ENCODE measurements at places on chromosomes 5 and 9. TPM values are rescaled to one million over a fixed set of nuclear protein-coding genes. Genes with fewer than 3 reads are reported as not detected.

DNA sequence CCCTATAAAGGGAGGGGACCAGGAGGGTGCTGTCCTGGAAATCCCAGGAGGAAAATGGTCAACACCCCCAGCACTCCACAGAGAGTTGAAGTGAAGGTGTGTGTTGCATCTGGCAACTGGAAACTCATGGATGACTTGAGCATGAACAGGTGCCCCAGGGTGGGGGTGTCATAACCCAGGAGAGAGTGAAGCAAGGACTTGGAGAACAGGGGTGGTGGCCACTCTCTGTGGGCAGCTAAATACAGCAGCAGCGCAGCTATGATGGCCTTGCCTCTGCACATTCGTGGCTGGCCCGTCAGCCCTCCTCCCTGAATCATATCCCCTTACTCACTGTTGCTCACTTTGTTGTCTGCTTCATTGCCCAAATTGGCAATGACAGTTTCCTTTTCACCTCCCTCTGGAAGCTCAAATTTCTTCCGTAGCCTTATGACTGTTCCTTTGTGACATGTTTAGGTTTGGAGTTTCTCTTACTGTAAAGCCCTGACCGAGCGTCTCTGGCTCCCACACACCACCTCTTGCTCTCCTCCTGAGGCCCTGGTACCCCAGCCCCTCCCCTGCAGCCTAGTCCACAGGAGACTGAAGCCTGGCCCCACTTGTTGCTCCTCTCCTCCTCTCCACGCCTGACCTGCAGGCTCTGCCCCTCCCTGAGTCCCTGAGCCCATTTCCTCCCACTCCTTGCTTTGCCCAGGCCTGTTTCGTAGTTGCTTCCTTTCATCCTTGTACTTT, 185.8 kb downstream of the CD180 start:
- no peaks in the 10 kb centered on the region for H3K36me3 ChIP-seq
- H3K27me3 ChIP-seq = peaks cover 23% of the 10 kb centered on the region
- no peak overlapping the region for H3K27ac ChIP-seq
- DNase-seq = no peak
- no peaks in the 10 kb centered on the region for H3K4me1 ChIP-seq

DNA sequence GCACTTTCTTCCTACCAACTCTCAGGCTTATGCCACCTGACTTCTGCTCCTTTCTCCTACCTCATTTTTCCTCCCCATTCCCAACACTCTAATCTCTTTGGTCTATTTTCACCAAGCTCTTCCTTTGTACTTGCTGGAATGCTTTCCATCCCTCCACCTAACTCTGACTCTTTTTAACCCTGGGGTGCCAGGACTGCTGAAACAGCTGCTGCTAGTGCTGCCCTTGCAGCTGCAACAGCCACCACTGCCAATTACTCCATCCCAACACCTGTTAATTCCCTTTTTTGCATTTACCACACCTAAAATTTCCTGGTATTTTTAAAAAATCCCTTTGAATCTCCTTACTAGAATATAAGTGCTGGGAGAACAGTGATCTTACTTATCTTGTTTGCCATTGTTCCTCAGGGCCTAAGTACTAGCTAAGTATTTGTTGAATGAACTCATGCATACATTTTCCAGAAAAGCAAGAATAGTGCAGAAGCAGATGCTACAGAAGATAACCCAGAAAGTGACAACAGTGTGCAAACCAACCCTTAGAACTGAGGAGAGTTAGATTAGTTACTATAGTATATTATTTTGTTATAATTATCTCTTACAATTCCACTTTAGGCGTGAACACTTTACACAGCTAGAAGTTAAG, 11.5 kb downstream of the NADK2 start:
- H3K27ac ChIP-seq = no peak overlapping the region
- H3K4me3 ChIP-seq = no peak overlapping the region
- no peaks in the 10 kb centered on the region for H3K27me3 ChIP-seq
- no peak for DNase-seq
- H3K36me3 ChIP-seq = no peaks in the 10 kb centered on the region

- H3K27ac ChIP-seq = no peak overlapping the region
- no peak overlapping the region for H3K4me3 ChIP-seq
- no peaks in the 10 kb centered on the region for H3K36me3 ChIP-seq
- no peaks in the 10 kb centered on the region for H3K27me3 ChIP-seq
These were observed 25.0 kb upstream of the MYO10 start for GRCh38 chr5:16961131-16961530.

- no peaks in the 10 kb centered on the region for H3K4me1 ChIP-seq
- H3K36me3 ChIP-seq = no peaks in the 10 kb centered on the region
- H3K4me3 ChIP-seq = no peak overlapping the region
- no peak overlapping the region for H3K27ac ChIP-seq
- no peaks in the 10 kb centered on the region for H3K27me3 ChIP-seq
These were observed 66.7 kb downstream of the HRH2 start for GRCh38 chr5:175724314-175725275.

- H3K36me3 ChIP-seq = no peaks in the 10 kb centered on the region
- H3K27ac ChIP-seq = no peak overlapping the region
- no peak overlapping the region for H3K4me3 ChIP-seq
- no peaks in the 10 kb centered on the region for H3K4me1 ChIP-seq
- DNase-seq = peak; percentile 60
- H3K27me3 ChIP-seq = 0 out of 2 replicates have a peak, but pooled peaks cover 4% of the 10 kb centered on the region
These were observed 206.7 kb downstream of the FAM114A2 start for GRCh38 chr5:153831973-153832372.

DNA sequence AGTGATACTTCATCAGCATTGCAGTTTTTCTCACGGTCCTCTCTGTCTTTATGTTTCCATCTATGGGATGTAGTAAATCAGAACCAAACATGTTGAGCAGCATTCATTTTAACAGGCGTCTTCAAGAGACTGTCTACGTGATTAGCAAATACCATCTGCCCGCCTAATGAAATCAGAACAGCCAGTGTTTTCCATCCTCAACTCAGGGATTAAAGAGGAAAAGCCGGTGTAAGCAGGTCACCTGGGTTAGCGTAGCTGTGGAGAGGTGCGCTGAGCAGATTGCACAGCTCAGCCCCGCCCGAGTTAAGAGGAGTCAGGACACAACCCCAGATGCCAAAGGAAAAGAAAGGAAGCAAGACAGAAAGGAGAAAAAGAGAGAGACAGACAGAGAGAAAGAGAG, 54.3 kb upstream of the ANKRD33B start:
- no peak overlapping the region for H3K4me3 ChIP-seq
- DNase-seq = no peak
- H3K4me1 ChIP-seq = peaks cover 23% of the 10 kb centered on the region
- no peak overlapping the region for H3K27ac ChIP-seq
- no peaks in the 10 kb centered on the region for H3K27me3 ChIP-seq

DNA sequence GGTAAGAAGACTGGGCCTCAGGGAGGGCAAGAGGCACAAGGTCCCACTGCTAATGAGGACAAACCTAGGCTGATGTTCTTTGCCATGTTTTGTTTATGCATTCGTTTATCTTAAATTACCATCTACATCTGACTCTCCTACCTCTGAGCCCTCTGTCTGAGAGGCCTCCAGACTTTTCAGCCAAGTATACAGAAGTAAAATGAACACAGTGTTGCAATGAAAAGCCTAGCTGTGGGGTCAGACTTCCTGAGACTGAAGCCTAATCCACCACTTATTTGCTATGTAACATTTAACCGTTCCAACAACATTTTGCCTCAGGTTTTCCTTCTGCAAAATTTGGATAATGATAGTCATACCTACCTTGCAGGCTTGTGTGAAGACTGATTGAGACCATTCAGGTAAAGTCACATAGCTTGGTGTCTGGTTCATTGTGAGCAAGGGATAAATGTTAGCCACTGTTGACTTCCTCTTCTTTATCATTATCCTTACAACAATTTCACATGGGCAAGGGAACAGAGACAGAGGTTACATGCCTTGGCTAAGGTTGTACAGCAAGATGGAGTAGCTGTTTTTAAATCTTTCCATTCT, 374.9 kb upstream of the CLINT1 start:
- H3K36me3 ChIP-seq = no peaks in the 10 kb centered on the region
- H3K4me1 ChIP-seq = no peaks in the 10 kb centered on the region
- H3K27ac ChIP-seq = no peak overlapping the region
- peaks cover 4% of the 10 kb centered on the region for H3K27me3 ChIP-seq
- H3K4me3 ChIP-seq = no peak overlapping the region

GRCh38 chr9:132018957-132019405, 60.7 kb downstream of the MED27 start:
- no peak for DNase-seq
- H3K27ac ChIP-seq = no peak overlapping the region
- H3K4me1 ChIP-seq = no peaks in the 10 kb centered on the region
- H3K4me3 ChIP-seq = no peak overlapping the region
- H3K27me3 ChIP-seq = no peaks in the 10 kb centered on the region

GRCh38 chr5:130017173-130017572, 112.9 kb downstream of the CHSY3 start:
- H3K27me3 ChIP-seq = no peaks in the 10 kb centered on the region
- no peak for DNase-seq
- no peaks in the 10 kb centered on the region for H3K4me1 ChIP-seq
- no peak overlapping the region for H3K4me3 ChIP-seq
- no peak overlapping the region for H3K27ac ChIP-seq
- no peaks in the 10 kb centered on the region for H3K36me3 ChIP-seq

- H3K27me3 ChIP-seq = peaks cover 10% of the 10 kb centered on the region
- DNase-seq = no peak
- H3K27ac ChIP-seq = no peak overlapping the region
- no peaks in the 10 kb centered on the region for H3K4me1 ChIP-seq
- no peak overlapping the region for H3K4me3 ChIP-seq
- H3K36me3 ChIP-seq = no peaks in the 10 kb centered on the region
These were observed 69.9 kb downstream of the TRIM32 start for GRCh38 chr9:116757030-116757429.

GRCh38 chr5:131943916-131944315, 1.5 kb downstream of the MEIKIN start:
- no peaks in the 10 kb centered on the region for H3K36me3 ChIP-seq
- no peak overlapping the region for H3K27ac ChIP-seq
- H3K4me1 ChIP-seq = no peaks in the 10 kb centered on the region
- no peaks in the 10 kb centered on the region for H3K27me3 ChIP-seq

DNA sequence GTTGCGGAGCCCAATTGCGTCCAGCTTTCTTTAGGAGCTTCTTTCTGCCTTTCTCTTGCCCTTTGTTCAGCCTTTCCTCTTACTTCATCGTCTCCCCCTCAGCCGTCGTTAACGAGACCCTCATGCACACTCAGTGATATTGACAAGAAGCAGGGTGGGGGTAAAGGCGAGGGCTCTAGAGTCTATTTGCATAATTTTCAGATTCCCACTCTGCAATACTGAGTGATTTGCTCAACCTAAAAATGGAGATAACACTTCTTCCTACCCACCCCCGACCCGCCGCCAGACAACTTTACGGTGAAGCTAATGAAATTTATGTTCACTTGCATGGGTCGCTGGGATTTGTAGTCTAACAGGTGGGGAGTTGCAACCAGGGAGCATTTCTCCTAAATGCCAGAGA, 1.3 kb upstream of the TBC1D2 start:
- H3K27ac ChIP-seq = peak overlapping the region; percentile 90
- H3K36me3 ChIP-seq = no peaks in the 10 kb centered on the region
- no peak for DNase-seq
- no peaks in the 10 kb centered on the region for H3K27me3 ChIP-seq
- peaks cover 38% of the 10 kb centered on the region for H3K4me1 ChIP-seq
- H3K4me3 ChIP-seq = peak overlapping the region; percentile 77

DNA sequence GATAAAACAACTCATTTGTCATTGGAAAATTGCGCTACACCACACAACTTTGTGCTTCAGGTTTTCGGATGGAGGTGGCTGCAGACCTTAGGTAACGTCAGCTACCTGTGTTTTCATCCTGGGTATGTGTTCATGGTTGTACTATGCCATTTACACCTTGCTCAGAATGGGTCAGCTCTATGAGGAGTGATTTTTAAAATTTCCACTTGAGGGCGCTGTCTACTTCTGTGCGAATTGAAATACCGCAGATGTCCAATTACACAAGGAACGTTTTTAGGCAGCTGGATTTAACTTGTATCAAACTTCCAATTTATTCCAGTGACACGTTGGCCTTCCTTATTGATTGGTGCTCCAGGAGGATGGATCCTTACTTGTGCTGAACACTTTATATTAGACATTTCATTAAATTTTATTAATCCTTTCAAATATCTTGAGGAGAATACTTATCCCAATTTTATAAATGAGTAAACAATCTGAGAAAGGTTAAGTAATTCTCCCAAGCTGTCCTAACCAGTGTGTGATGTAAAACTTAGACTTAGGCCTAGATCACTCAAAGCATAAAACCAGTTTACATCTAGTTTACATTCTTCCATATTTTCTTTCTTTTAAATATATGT, 23.4 kb downstream of the DMRTA1 start:
- H3K27ac ChIP-seq = no peak overlapping the region
- H3K36me3 ChIP-seq = no peaks in the 10 kb centered on the region
- DNase-seq = peak; percentile 26
- H3K4me3 ChIP-seq = no peak overlapping the region
- peaks cover 27% of the 10 kb centered on the region for H3K27me3 ChIP-seq

- H3K36me3 ChIP-seq = peaks cover 8% of the 10 kb centered on the region
- H3K4me3 ChIP-seq = no peak overlapping the region
- no peak for DNase-seq
- H3K4me1 ChIP-seq = no peaks in the 10 kb centered on the region
These were observed 7.8 kb downstream of the TOR1B start for GRCh38 chr9:129810788-129811187.

- no peak overlapping the region for H3K27ac ChIP-seq
- peaks cover 9% of the 10 kb centered on the region for H3K27me3 ChIP-seq
- H3K4me3 ChIP-seq = no peak overlapping the region
- DNase-seq = peak; percentile 8
- H3K36me3 ChIP-seq = no peaks in the 10 kb centered on the region
These were observed 27.8 kb upstream of the FAT2 start for GRCh38 chr5:151618907-151619306.

GRCh38 chr9:128819716-128820664, 1.7 kb downstream of the ENDOG start:
- no peak for DNase-seq
- H3K27ac ChIP-seq = peak overlapping the region; percentile 85

DNA sequence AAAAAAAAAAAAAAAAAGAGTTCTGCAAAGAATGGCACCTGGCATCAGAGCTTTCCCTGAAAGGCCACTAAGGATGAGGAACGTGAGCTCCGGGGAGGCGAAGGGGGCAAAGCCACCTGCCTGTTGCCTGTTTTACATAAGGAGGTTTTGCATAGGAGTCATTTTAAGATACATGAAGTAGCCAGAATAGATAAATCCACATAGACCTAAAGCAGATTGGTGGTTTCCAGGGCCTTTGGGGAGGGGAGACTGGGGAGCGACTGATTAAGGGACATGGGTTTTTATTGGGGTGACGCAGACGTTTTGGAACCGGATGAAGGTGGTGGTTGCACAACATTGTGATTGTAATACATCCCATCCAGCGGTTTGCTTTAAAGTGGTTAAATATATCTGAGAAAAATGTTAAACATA, 7.1 kb downstream of the NEK6 start:
- H3K4me1 ChIP-seq = peaks cover 24% of the 10 kb centered on the region
- DNase-seq = no peak
- H3K36me3 ChIP-seq = no peaks in the 10 kb centered on the region
- no peaks in the 10 kb centered on the region for H3K27me3 ChIP-seq

SH3RF2 gene
- 14.3 TPM for total RNA-seq

ZNF618 gene
- 13.5 TPM for total RNA-seq

PLPP1 gene
- total RNA-seq = 10.5 TPM

CDC25C gene
- 19.3 TPM for total RNA-seq

DBH gene
- total RNA-seq = not detected
